Metanephros (tissue), 2 donors: ENCODE measurements at places on chromosomes 7 and 10. TPM values are rescaled to one million over a fixed set of nuclear protein-coding genes. Genes with fewer than 3 reads are reported as not detected.

Gene LEP
- 0.70 TPM for total RNA-seq

Gene AZGP1
- total RNA-seq: 18.7 TPM

Gene LDB3
- 64.6 TPM for total RNA-seq

Gene CPA2
- 0.18 TPM for total RNA-seq

Gene TUBAL3
- not detected for total RNA-seq

Gene ATOH7
- total RNA-seq: 1.5 TPM

Gene ACTR3C
- total RNA-seq: 23.4 TPM

Gene CYREN
- total RNA-seq: 43.5 TPM

Gene ANKRD61
- total RNA-seq: not detected

Gene ANXA8L1
- total RNA-seq: 0.88 TPM

Gene COL17A1
- 1.2 TPM for total RNA-seq

Gene PRSS37
- not detected for total RNA-seq

Gene GARIN1A
- total RNA-seq: 0.82 TPM

Gene ZNF804B
- total RNA-seq: 0.23 TPM

Gene ATRNL1
- 207 TPM for total RNA-seq

Gene SLC26A5
- total RNA-seq: not detected

Gene TAS2R41
- total RNA-seq: not detected

Gene ATP6V0A4
- total RNA-seq: 57.6 TPM

Gene PON1
- 0.12 TPM for total RNA-seq

Gene ARMS2
- not detected for total RNA-seq

Gene ERVW-1
- not detected for total RNA-seq

Gene PTPRN2
- 6.2 TPM for total RNA-seq

Gene UBE2H
- total RNA-seq: 102 TPM

Gene CRYGN
- 1.2 TPM for total RNA-seq

Gene DOCK1
- 96.6 TPM for total RNA-seq

Gene IDI2
- total RNA-seq: not detected

Gene HHEX
- 5.3 TPM for total RNA-seq

Gene HKDC1
- total RNA-seq: 9.2 TPM

Gene SDHAF3
- 31.2 TPM for total RNA-seq

Gene TMEM184A
- total RNA-seq: 9.8 TPM

Gene ELAPOR2
- total RNA-seq: 8.0 TPM

Gene KIAA1217
- 103 TPM for total RNA-seq

Gene MYH16
- total RNA-seq: 0.06 TPM

Gene ZNF316
- 31.5 TPM for total RNA-seq

Gene STX1A
- total RNA-seq: 12.7 TPM

Gene SFMBT2
- total RNA-seq: 10.4 TPM

Gene TPST1
- total RNA-seq: 62.7 TPM
